H9 (cell line): ENCODE measurements at places on chromosomes 16 and 17. TPM values are rescaled to one million over a fixed set of nuclear protein-coding genes. Genes with fewer than 3 reads are reported as not detected.

GRCh38 chr16:53715023-53715384 is 11.0 kb downstream of the FTO start:
- H3K27me3 ChIP-seq = no peaks in the 10 kb centered on the region
- no peaks in the 10 kb centered on the region for H3K36me3 ChIP-seq
- DNase-seq = no peak
- H3K27ac ChIP-seq = no peak overlapping the region
- H3K4me1 ChIP-seq = peaks cover 3% of the 10 kb centered on the region; the same call in 1 of the 2 replicates

- no peaks in the 10 kb centered on the region for H3K4me1 ChIP-seq
- no peak overlapping the region for H3K4me3 ChIP-seq
- no peaks in the 10 kb centered on the region for H3K27me3 ChIP-seq
- DNase-seq = no peak
- no peaks in the 10 kb centered on the region for H3K36me3 ChIP-seq
Observed at GRCh38 chr17:61783556-61784304, 79.6 kb downstream of the BRIP1 start.

DNA sequence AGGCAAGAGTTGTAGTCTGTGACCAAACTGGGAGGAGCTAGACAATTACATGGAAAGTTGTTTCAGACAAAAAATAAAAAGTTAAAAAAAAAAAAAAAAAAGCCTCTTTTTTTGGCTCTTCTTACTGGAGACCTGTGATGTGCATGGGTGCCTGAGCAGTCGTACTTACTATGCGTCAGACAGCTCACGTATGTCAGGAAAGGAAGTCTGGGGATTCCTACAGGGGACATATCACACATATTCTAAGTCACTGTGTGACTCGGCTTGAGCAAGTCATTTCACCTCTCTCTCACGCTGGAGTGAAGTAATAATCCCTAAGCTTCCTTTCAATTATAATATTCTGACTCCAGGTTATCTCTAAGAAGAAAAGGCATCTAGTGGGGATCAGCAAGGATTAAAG is 6.0 kb downstream of the SLFN14 start:
- DNase-seq = no peak
- no peaks in the 10 kb centered on the region for H3K36me3 ChIP-seq
- H3K4me3 ChIP-seq = no peak overlapping the region
- H3K27me3 ChIP-seq = no peaks in the 10 kb centered on the region

- H3K36me3 ChIP-seq = peaks cover 16% of the 10 kb centered on the region; the same call in 2 of the 3 replicates
- H3K27ac ChIP-seq = no peak overlapping the region
- no peaks in the 10 kb centered on the region for H3K4me1 ChIP-seq
- no peak for DNase-seq
Observed at GRCh38 chr17:67200727-67201301, 44.2 kb downstream of the HELZ start.

DNA sequence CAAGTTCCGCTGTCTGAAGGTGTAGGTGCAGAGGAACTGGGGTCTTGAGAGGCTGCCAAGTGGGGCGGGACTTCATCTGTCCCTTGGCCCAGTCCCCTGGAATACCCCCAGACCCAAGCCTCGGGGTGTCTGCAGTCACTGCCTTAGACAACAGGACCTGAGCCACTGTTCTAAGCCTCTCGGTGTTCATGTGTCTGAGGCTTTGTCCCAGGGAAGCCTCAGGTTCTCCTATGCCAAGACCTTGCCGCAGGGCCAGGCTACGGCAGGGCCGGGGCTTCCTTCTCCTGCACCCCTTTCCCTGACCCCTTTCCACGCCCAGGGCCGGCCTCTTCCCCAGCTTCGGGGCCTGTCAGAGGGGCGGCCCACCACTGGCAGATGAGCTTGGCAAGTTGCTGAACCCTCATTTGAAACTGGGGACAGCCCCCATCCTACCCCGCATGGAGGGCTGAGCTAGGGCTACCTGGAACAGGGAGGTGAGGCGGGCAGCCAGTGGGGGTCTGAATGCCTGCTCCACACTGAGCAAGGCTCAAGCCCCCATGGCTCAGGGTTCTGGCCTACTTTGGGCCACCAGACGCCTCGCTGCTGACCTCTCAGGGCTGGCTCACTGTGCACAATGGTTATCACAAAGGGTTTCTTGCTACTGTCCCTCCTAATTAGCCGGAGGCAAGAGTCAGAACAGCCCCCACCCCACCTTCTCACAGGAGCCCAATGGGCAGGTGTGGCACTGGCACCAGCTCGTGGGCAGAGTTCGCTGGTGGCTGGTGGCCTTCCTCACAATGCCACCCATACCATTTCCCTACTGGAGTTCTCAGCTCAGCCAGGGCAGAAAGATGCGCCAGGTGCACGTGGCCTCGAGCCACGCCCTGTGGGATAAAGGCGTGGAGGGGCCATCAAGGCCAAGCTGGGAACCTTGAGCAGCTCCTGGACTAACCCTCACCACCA is 7.1 kb downstream of the LITAFD start:
- no peaks in the 10 kb centered on the region; the same call in 1 of the 2 replicates for H3K4me1 ChIP-seq
- H3K36me3 ChIP-seq = peaks cover 61% of the 10 kb centered on the region
- H3K4me3 ChIP-seq = no peak overlapping the region
- H3K27ac ChIP-seq = no peak overlapping the region
- H3K27me3 ChIP-seq = no peaks in the 10 kb centered on the region

The CLEC19A gene
- total RNA-seq = 0.20 TPM in 1 of 2 replicates, not detected in the other
